Adrenal gland (tissue), 19 donors: ENCODE measurements at places on chromosomes 6 and 20. TPM values are rescaled to one million over a fixed set of nuclear protein-coding genes. Genes with fewer than 3 reads are reported as not detected.

- no peak for DNase-seq
Measured at GRCh38 chr6:137121401-137121997, 51.9 kb downstream of the IL22RA2 start.

DNA sequence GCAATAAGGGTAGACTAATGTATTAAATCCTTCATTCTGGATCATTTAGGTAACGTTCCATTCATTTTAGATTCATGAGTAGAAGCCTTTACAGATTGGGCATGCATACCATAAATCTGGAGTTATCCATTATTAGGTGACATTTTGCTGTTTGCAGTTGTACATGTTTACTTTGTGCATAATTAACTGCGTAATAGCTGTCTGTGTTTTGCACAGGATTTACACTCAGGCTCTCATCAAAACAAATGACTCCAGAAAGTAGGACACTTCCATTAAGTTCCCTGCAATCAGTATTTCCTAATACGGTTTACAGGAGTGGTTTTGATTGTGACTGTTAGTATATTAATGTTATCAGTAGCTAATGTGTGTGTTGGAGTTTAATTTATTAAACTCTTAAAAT, 997.4 kb downstream of the HACE1 start:
- no peak for DNase-seq

DNA sequence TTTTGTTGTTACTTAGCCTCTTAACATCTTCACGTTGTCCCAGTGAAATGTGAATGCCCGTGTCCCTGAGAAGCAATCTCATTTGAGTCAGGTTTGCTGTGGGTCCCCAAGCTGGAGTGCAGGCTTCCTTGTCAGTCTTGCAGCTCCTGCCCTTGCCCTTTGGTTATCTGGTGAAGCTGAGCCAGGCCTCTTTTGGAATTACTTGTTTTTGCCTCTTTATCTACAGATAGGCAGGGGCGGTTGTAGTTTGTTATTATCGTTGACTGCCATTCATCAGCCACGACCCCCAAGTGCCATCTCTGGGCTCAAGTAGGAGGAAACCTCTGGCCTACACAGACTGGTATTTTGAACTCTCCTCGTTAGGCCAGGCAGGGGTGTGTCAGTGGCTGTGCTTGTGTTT, 2.2 kb downstream of the TMEM14C start:
- no peak for DNase-seq

DNA sequence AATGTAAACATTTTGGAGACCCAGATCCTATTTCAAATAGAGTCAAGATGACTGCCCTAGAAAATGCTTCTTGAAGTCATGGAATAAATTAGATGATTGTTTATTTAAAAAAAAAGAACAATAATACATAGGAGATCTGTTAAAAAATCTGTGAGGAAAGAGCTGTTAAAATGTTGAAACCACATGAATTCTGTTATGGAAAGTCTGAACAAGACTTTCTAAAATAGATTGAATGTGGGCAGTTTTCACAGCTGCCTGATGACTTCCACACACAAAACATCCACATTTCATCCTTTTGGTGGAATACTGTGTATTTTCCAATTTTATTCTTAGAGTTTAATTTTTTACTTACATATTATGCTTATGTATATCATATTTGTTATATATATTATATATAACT, 186.1 kb downstream of the LAMA2 start:
- DNase-seq: no peak

FLRT3 gene
- 0.51 TPM for polyA plus RNA-seq
